ENCODE measurements at places on chromosomes 2 and 18.

GRCh38 chr2:175844169-175844568, 157.9 kb downstream of the LNPK start:
- no peak for DNase-seq

DNA sequence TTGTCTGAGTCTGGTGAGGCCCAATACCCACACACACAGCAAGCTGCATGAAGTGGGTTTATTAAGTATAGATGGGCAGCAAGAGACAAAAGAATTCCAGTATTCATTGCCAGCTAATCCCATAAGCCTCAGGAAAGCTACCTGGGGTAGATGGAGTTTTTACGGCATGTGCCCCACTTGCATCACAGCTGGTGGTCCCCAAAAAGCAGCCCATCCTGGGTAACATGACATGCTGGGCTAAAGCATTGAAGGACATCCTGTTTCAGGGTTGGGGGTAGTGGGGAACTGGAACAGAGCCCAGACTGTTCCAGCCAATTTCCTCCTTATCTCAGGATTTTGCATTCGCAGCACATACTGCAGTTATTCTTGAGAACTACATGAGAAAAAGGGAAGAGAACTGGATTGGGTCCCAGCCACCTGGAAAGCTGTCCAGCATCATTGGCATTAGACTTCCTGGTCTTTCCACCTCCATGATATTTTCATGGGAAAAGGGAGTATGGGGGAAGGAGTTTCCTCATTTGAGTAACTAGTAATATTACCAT, 240.1 kb upstream of the MMADHC start:
- no peak for DNase-seq

DNA sequence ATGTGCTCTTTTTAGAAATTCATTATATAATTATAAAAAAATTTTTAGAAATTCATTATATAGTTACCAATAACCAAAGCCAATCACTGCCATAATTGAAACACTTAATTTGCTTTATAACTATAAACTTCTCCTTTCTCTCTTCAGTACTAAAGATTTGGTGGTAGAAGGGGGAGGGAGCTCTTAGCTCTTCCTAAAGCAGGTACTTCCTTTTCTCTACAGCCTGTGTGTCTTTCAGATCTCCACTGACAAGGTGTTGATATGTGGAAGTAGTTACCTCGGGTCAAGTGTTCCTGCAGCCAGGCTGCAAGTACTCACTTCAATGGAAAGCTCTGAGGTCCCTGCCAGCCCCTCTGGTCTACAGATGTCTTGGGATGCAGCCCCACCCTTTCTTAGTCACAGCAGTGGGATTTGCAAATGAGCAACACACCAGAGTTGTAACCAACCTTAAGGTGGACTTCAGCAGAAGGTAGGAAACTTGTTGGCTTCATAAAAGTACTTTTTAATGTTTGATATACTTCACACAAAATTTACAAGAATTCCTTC, 690.0 kb downstream of the ARHGAP15 start:
- DNase-seq: no peak

- DNase-seq: no peak
Observed at GRCh38 chr2:9655441-9656269, 24.9 kb upstream of the YWHAQ start.

GRCh38 chr2:135662088-135662487, 79.6 kb upstream of the UBXN4 start:
- DNase-seq: no peak

DNA sequence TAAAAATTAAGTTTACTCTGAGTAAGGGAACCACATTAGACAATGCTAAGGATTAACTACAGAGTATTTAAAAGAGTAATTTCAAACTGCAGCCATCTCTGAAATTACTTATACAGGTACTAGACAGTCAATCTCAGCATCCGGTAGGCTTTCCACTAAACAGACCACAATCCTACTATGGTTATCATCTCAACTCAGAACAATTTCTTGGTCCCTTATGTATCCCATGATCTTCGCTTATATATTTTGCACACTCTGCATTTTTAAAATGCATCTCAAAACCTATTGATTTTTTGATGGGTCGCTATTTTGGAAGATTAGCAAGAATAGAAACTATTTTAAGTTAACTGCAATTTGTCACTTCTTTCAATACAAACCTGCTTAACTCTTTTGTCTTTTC, 1.4 kb downstream of the PPP4R1 start:
- no peak for DNase-seq

Measured in omental fat pad (tissue), 4 donors.